ENCODE measurements at places on chromosomes 7 and 10.

GRCh38 chr10:114347791-114348190, 56.5 kb downstream of the AFAP1L2 start:
- DNase-seq = no peak

DNA sequence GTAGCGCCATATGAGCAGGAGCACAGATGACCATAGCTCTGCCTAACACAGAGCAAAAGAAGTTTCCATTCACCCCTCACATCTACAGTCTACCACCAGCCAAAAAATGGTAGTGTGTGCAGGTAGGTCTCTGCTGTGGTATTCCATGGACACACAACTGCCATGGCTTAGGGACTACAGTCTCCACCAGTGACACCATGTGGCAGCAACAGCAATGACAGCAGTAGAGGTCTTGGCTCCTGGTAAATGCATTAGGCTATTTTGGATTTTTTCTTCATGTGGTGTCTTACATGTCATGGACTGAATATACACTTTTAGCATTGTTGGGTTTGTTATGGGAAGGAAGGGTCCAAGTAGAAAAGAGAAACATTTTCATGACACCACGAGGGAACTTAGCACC, 70.1 kb upstream of the CABCOCO1 start:
- no peak for DNase-seq

GRCh38 chr10:104268405-104268712, 625 bp upstream of the GSTO2 start:
- DNase-seq = no peak

- DNase-seq = no peak
These were observed 108.0 kb downstream of the GRK5 start for GRCh38 chr10:119315128-119316001.

GRCh38 chr7:150448789-150449147, 1.7 kb upstream of the GIMAP8 start:
- peak; percentile 85 for DNase-seq

DNA sequence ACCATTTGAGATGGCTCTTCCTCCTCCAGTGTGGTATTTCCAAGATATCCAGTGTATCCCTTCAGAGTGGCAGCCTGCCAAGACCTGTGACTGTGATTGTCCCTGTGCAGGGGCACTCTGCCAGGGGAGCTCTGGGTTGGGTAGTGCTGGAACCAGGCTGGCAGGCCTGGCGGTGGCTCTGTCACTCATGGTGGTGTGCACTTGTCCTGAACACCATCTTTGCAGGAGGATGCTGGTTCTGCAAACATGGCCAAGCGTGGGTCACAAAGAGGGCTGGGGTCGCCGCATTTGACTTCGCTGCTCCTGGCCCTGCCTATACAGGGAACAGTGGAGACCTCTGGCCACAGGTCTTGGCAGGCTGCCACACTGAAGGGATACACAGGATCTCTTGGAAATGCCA, 205.2 kb downstream of the PRPF18 start:
- DNase-seq = no peak

- no peak for DNase-seq
These were observed 29.9 kb downstream of the SORBS1 start for GRCh38 chr10:95531058-95531809.

DNA sequence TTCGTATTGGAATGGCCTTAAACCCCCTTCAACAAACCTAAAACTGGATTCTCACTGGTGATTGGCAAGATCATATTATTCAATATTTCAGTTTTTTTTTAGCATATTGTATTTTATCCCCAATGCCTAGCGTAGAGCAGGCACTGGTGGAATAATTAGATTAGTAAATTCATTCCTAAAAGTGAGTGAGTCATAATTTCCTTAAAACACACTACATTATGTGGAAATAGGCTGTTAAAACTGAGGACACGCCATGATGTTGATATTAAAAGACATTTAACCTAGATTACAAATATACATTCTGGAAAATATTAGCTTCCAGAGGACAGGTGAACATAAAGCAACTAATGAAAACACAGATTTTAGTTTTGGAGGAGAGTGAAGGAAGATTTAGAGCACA, 463.9 kb downstream of the PARD3 start:
- no peak for DNase-seq

DNA sequence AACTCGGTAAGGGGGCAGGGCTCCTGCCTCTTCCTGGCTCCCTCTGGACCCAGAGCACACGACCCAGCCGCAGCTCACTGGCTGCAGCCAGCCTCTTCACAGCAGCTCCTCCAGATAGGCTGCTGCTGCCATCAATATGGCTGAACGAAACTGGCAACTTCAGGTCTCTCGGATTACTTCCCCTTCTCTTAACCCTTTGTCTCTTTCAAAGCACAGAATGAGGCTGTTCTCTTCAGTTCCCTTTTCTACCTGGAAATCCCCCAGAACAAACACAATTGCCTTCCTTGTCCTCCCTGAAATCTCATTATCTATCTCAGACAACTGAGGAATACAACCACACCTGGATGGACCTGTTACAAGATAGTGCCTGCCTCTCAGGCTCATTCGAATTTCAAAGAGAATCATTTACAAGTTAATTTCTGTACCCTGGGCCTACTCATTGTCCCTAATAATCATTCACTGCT, 193.4 kb upstream of the MBL2 start:
- no peak for DNase-seq

- no peak for DNase-seq
These were observed 143.0 kb upstream of the BMPER start for GRCh38 chr7:33762151-33762910.

- no peak for DNase-seq
These were observed 21.5 kb upstream of the PDE1C start for GRCh38 chr7:32091608-32092210.

Measured in T-cell (primary cell).